ENCODE measurements at places on chromosomes 5 and 9.

- no peak for DNase-seq
Observed at GRCh38 chr5:65722575-65723403, 784 bp downstream of the NLN start.

DNA sequence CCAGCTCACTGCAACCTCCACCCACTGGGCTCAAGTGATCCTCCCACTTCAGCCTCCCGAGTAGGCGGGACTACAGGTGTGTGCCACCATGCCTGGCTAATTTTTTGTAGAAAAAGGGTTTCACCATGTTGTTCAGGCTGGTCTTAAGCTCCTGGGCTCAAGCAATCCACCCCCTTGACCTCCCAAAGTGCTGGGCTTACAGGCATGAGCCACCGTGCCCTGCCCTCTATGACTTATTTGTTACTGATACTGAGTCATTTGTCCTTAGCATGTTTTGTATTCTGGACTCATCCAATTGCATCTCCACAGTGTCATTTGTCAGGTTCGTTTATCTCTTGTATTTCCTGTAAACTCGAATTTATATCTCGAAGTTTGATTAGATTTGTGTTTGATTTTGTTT lies 2.7 kb upstream of the ITK start:
- DNase-seq: no peak

DNA sequence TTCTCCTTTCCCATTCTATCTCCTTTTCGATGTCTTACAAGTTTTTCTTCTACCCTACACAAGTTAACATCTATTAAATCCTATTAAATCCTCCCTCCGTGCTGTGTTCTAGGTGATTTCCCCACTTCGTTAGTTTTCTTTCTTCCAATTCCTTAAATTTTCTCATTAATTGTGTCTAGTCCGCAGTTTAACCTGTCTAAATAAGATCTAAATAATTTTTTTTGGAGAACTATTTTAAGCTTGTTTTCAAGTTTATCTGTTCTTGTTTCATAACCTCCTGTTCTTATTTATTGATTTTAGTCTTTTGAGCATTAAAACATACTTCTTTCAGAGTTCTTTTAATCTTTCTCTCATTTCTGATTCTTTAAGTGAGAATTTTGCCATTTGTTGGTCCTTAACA lies 109.3 kb downstream of the UHRF2 start:
- no peak for DNase-seq

DNA sequence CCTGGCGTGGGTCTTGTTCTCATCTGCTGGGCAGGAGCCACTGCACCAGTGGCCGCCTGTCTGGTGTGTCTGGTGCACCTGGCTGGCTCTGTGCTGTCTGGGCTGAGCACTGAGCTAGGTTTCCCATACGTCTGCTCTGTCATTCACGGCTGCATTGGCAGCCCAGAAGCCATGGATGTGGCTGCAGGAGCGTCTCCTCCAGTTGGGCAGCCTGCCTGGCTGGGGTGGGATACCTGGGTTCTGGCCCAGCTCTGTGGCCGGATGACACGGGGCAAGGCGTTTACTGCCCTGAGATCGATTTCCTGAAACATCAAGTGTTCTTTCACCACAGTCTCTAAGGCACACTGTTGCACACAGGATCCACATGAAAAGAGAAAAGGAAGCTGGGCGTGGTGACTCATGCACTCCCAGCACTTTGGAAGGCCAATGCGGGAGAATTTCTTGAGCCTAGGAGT lies 25.5 kb upstream of the SLC25A51 start:
- no peak for DNase-seq

- DNase-seq: no peak
Observed at GRCh38 chr5:175460126-175460525, 16.1 kb upstream of the DRD1 start.

- no peak for DNase-seq
Observed at GRCh38 chr5:92998456-92998855, 582.6 kb downstream of the NR2F1-AS1 start.

DNA sequence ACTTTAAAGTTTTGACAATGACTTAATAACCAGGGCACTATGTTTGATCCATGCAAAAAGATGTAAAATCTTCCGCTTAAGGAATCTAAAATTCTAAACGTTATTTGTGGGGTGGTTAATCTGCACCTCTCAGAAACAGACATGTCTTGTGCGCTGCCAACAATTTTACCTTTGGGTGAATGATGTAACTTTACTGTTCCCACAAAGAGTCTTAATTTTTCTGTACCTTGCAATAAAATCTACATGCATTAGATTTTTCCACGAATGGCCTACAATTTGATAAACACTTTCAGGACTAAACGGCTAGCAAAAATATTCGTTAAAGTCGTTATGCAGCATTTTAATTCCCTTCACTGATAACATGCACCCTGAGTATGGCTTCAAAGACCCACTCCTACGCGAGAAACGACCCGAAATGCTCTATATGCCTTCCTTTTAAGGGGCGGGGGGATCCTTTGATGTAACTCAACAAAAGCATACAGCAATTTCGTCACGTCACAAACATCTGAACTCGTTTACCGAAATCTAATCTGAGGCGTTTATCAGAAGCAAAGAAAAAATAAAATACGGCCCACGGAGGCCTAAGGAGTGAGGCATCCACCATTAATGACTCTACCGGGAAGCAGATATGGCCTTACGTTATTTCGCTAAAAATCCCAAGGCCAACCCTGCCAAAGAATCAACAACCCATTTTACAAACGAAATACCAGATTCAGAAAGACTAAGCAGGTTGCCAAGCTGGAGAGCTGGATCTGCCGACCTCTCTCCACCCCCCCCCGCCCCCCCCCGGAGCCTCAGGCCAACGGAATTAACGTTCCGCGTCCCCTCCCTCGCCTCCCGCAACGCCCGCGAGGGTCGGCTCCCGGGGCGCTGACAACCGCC lies 621 bp downstream of the AK6 start:
- no peak for DNase-seq

GRCh38 chr5:169686137-169686536 lies 49.1 kb downstream of the DOCK2 start:
- no peak for DNase-seq

DNA sequence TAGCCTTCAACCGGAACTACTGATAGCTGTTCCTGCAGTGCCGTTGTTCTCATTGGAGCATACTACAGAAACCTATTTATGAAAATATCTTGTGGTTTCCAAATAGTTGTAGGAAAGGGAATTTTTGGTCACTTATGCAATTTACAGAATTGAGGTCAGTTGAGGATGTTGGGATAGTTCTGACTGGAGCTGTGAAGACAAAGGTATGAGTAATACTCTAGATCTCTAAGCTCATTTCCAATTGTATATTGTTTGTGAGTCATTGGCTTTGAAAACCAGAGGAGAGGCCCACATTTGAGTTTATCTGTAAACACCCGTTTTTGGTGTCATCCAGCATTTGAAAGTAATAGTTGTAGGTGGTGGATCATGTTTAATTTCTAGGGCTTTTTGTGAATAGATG lies 561.3 kb upstream of the WWC1 start:
- DNase-seq: no peak

GRCh38 chr9:2916382-2916985 lies 72.6 kb upstream of the PUM3 start:
- DNase-seq: no peak

GRCh38 chr9:122387536-122387935 lies 16.7 kb downstream of the PTGS1 start:
- DNase-seq: no peak

GRCh38 chr9:121883281-121884056 lies 209.6 kb downstream of the TTLL11 start:
- DNase-seq: no peak

GRCh38 chr9:93577975-93578682 lies 1.7 kb downstream of the PHF2 start:
- DNase-seq: no peak

DNA sequence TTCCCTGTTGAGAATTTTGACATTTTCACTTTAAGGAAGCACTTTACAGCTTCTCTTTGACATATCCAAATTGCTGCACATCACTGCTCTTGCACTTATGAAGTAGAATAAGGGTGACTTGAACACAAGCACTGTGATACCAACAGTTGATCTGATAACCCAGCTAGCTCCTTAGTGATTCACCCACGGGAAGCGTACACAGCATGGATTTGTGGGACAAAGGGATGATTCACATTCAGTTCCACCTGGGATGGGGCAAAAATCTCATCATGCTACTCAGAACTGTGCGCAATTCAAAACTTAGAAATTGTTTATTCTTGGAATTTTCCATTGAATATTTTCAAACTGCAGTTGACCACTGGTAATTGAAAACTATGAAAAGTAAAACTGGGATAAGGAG lies 1565.5 kb upstream of the CDH9 start:
- no peak for DNase-seq

GRCh38 chr5:123460296-123460729 lies 37.1 kb upstream of the CEP120 start:
- DNase-seq: no peak

GRCh38 chr5:73328640-73329039 lies 119.9 kb downstream of the FOXD1 start:
- no peak for DNase-seq

GRCh38 chr9:130606887-130607600 lies 27.7 kb downstream of the FUBP3 start:
- DNase-seq: no peak

- no peak for DNase-seq
Observed at GRCh38 chr5:72281764-72282499, 38.1 kb downstream of the MRPS27 start.

- no peak for DNase-seq
Observed at GRCh38 chr5:37875051-37875787, 35.4 kb upstream of the GDNF start.

DNA sequence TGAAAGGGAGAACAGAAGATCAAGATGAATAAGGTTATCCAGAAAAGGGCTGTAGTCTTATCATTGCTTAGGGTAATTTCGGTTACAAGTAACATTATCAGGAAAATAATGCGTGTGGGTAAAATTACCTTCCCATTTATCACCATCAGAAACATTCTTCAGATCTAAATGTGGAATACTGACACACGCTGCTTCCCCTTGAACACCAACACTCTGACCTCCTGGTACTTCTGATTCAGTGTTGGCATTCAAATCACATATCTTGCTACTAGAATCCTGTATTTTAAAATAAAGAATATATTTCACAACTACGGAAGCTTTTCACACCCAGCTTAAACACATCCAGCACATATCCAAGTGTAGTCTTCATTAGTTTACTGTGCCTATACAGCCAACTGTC lies 70.2 kb downstream of the PKD2L2 start:
- DNase-seq: no peak

DNA sequence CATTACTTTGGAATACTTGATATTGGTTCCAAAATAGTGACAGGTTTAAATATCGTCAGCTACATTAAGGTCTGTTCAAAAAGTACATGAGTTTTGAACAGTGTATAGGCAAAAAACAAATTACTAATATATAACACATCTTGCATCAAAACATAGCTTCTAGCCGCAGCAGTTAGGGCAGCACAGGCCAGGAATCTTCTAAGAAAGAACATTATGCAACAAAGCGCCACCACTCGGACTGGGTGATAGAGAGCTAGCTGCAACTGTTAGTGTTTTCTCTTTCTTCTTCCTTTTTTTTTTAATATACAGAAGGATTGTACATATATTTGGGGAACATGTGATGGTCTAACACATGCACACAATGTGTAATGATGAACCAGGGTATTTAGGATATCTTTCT lies 504.5 kb downstream of the NR2F1-AS1 start:
- DNase-seq: no peak

- DNase-seq: no peak
Observed at GRCh38 chr9:86700629-86701028, 246.7 kb downstream of the GAS1 start.

- DNase-seq: no peak
Observed at GRCh38 chr5:41246376-41246775, 33.0 kb upstream of the C6 start.

GRCh38 chr5:25567881-25568280 lies 923.1 kb upstream of the CDH10 start:
- no peak for DNase-seq

GRCh38 chr9:69671311-69671878 lies 776 bp downstream of the APBA1 start:
- no peak for DNase-seq

DNA sequence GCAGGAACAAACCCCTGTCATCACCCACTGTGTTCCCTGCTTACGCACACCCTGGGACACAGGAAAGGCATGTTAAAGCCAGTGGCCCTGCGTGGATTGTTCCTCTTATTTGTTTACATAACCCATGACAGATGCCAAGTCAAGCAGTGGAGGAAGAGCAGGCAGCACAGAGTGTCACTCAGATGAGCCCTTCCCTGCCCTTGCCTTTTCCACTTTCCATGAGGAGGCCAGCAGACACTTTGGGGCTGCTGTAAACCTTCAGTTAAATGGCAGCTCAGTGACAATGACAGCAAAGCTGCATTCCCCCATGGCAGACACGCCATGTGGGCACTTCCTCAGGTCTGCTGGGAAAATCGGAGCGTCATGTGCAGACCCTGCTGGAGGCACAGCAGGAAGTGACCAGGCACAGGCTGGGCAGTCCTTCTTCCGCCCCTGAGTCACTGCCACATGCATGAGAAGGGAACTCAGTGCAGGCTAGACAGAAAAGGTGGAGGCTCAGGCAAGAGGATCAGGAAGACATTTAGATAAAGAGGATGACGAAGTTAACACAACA lies 216.8 kb upstream of the PIK3R1 start:
- DNase-seq: no peak
